ENCODE measurements at places on chromosomes 12 and 14. TPM values are rescaled to one million over a fixed set of nuclear protein-coding genes. Genes with fewer than 3 reads are reported as not detected.

KRT5 gene
- not detected for total RNA-seq

DNA sequence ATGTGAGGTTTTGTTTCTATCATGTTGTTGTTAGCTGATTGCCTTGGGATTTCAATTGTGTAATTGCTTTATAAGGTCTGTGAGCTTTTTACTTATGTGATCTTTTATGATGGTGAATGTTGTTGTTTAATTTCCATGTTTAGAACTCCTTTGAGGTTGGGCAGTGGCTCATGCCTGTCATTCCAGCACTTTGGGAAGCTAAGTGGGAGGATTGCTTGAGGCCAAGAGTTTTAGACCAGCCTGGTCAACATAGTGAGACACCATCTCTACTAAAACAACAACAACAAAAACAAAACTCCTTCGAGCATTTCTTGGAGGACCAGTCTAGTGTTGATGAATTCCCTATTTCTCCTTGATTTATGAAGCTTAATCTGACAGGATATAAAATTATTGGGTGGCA is 102.1 kb upstream of the PMCH start:
- no peak overlapping the region for H3K27ac ChIP-seq
- no peaks in the 10 kb centered on the region for H3K27me3 ChIP-seq

GRCh38 chr14:69696633-69697557 is 70.0 kb upstream of the SRSF5 start:
- no peaks in the 10 kb centered on the region for H3K36me3 ChIP-seq
- H3K27me3 ChIP-seq: peaks cover 18% of the 10 kb centered on the region
- peak overlapping the region; percentile 99 for H3K27ac ChIP-seq
- DNase-seq: no peak
- peaks cover 82% of the 10 kb centered on the region for H3K4me1 ChIP-seq

DNA sequence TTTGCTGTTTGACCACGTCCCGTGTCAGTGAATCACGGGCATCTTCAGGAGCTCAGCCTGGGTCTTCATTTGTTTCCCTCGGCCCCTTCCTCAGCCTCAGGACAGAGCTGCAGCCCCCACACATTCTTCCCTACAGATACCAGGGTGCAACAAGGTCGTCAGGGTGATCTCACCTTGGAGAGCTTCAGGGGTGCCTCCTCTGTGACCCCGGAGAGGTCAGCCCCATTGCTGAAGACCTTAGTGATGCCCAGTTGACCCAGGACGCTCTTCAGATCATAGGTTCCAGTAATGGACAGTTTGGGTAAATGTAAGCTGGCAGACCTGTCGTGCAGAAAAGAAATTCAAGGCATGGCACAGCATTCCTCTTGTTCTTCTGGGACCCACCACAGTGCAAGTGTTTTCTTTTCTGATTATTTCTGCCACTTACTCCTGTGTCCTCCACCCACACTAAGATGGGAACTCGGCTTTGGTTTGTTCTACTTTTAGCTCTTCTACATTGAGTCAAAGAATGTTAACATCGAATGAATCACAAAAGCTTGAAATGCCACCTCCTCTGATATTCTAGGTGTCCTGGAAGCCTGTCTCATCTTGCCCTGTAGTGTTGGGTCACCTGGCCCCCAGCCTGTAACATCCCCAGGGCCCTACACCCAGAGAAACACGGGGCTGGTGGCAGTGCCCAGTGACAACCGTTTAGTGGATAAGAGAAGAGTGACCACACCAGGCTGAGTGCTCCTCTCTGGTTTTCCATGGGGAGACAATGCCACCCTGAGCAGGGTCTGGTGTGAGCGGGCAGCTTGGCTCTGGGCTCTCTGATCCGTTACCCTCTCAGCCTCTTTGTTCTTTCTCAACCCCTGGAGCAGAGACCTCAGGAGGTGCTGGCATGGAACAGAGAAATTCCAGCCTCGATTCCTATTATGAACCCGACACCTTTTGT is 8.8 kb downstream of the SERPINA1 start:
- H3K4me1 ChIP-seq: peaks cover 2% of the 10 kb centered on the region
- no peak overlapping the region for H3K27ac ChIP-seq
- no peak overlapping the region for H3K4me3 ChIP-seq
- H3K36me3 ChIP-seq: peaks cover 10% of the 10 kb centered on the region
- DNase-seq: no peak
- H3K27me3 ChIP-seq: peaks cover 5% of the 10 kb centered on the region

RAN gene
- 766 TPM for total RNA-seq
